ENCODE measurements at places on chromosomes 6 and 20.

- no peak for DNase-seq
Observed at GRCh38 chr6:24536466-24536865, 41.7 kb downstream of the ALDH5A1 start.

- peak; percentile 69 for DNase-seq
Observed at GRCh38 chr20:59518881-59519706, 85.2 kb upstream of the PHACTR3 start.

DNA sequence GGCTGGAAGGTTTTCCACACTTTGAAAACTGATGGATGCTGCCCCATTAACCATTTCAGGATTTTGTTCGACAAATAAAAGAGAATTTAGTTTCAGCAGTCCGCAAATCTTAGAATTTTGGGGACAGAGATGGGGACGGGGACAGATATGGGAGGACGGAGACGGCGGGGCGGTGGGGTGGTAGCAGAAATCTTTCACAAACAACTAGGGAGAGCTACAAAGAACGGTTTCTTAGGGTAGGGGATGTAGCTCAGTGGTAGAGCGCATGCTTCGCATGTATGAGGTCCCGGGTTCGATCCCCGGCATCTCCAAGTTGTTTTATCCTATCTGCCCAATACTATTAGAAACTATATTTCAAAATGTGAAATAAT lies 15.1 kb downstream of the HMGN4 start:
- DNase-seq = no peak

GRCh38 chr20:47544852-47545251 lies 43.2 kb downstream of the NCOA3 start:
- no peak for DNase-seq

DNA sequence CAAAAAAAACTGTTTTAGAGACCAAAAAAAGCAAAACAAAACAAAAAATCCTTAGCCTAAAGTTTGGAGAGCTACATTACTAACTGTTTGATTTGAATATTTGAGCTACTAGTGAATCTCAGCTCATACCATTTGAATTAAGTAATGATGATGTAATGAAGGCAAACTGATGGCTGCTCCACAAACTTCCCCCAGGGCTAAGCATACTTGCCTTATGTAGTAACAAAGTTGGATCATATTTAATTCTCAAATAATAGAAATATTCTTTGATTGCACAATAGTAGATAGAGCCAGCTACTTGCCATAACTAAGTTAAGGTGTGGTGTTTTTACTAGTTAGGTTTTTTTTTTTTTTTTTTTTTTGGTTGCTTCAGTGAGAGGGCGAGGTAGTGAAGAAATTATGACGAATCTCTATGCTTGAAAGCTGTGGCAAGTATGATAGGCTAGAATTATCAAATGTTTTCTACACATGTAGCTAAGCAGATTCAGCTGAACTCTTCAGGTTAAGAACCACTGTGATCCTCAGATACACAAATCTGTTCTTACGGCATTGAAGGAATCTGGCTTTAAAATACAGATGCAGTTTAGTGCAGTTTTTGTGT lies 2.9 kb downstream of the RAB32 start:
- DNase-seq = no peak

GRCh38 chr20:5078399-5078958 lies 41.3 kb downstream of the PCNA start:
- DNase-seq = no peak

- peak; percentile 45 for DNase-seq
Observed at GRCh38 chr20:64053841-64054661, 4.6 kb upstream of the SOX18 start.

GRCh38 chr6:39887692-39888450 lies 46.4 kb downstream of the MOCS1 start:
- DNase-seq = no peak

DNA sequence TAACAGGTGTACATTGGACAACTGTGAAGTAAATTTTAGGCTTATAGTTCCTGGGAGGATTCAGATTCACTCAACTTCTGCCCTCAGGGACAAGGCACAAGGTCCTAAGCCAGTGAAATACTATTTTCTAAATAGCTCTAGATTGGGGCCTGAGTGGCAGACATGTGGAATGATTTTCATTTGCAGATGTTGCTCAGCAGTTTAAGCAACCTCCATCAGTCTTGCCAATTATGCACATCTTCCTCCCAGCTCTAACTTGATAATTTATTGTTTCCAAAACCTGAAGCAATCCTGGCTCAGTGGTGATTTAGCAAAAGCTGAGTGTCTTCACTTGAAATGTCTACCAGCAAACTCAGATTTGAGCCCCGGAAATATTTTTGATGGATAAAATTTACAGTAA lies 116.2 kb downstream of the SCP2D1 start:
- DNase-seq = no peak

GRCh38 chr20:3392756-3393155 lies 14.7 kb downstream of the DNAAF9 start:
- DNase-seq = no peak

- DNase-seq = no peak
Observed at GRCh38 chr6:37556881-37557644, 57.4 kb upstream of the CCDC167 start.

GRCh38 chr6:1317302-1317815 lies 5.5 kb downstream of the FOXQ1 start:
- no peak for DNase-seq

- no peak for DNase-seq
Observed at GRCh38 chr6:126180585-126180984, 159.3 kb upstream of the CENPW start.

DNA sequence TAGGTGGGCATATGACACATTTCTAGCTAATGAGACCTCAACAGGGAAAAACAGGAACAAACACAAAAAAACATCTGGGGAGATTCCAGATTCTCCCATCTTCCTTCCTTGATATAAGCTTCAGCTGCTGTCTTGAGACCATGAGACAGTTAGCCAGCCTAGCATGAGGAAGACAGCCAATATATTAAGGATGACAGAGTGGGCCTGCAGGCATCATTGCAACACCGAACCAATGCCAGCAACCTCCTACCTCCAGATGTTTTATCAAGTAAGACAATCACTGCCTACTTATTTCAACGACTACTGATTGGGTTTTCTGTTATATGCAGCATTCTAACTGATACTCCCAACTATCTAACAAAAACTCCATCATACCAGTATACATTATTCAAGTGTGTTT lies 119.0 kb downstream of the ISM1 start:
- no peak for DNase-seq

GRCh38 chr6:87869064-87869905 lies 167.3 kb upstream of the AKIRIN2 start:
- no peak for DNase-seq

DNA sequence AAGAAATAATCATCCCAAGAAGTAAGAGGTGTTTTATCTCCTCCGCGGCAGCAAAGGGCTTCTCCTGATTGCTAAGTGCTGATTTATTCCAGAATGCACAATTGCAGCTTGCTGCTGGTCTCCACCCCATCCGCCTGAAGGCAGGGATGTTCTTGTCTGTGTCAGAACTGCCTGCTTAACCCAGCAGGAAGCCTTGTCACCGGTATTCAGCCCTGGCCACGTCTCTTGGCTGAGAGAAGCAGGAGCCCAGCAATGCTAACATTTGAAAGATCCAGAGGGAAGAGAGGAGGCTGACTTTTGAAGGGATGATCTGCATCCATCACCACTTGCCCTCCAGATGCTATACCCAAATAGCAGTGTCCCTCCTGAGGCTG lies 4.2 kb downstream of the SCML4 start:
- peak; percentile 33 for DNase-seq

- DNase-seq = no peak
Observed at GRCh38 chr6:72064399-72064975, 178.1 kb downstream of the RIMS1 start.

- DNase-seq = no peak
Observed at GRCh38 chr6:52635049-52635577, 35.8 kb upstream of the TMEM14A start.

GRCh38 chr6:112287577-112288225 lies 33.3 kb upstream of the LAMA4 start:
- no peak for DNase-seq

- DNase-seq = no peak
Observed at GRCh38 chr6:168159506-168159905, 80.5 kb upstream of the FRMD1 start.

GRCh38 chr6:117389227-117390057 lies 36.3 kb downstream of the ROS1 start:
- no peak for DNase-seq

DNA sequence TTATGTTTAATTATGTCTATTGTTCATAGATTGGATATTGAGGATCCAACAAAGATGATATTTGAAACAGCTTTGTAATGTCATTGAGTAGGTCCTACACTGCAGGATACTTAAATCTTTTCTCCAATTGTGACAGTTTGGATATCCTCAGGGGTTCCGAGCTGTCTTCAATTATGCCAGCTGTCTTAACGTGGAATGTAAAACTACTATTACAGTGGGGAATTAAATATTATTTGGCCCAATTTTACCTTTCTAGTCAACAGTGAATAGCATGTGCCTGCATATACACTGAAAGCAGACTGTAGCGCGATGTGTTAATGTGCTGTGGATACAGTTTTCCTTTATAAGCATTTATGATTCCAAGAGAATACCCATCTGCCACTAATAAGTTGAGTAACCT lies 156.9 kb downstream of the GRIK2 start:
- DNase-seq = no peak

- no peak for DNase-seq
Observed at GRCh38 chr6:84508981-84509380, 255.4 kb downstream of the TBX18 start.

DNA sequence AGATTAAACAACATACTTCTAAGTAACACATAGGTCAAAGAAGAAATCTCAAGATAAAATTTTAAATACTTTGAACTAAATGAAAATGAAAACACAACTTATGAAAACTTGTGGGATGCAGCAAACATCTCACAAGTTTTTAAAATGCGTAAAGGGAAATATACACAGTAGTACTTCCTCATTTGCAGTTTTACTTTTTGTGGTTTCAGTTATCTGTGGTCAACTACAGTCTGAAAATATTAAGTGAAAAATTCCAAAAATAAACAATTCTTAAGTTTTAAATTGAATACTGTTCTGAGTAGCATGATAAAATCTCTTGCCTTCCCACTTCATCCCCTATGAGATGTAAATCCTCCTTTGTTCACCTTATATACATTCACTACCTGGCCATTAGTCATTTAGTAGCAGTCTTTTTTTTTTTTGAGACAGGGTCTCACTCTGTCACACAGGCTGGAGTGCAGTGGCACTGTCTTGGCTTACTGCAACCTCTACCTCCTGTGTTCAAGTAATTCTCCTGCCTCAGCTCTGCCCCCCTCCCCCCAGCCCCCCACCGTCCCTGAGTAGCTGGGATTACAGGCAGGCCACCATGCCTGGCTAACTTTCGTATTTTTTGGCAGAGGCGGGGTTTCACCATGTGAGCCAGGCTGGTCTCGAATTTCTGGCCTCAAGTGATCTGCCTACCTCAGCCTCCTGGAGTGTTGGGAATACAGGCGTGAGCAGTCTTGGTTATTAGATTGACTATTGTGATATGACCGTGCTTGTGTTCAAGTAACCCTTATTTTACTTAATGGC lies 154.6 kb upstream of the AHI1 start:
- no peak for DNase-seq

DNA sequence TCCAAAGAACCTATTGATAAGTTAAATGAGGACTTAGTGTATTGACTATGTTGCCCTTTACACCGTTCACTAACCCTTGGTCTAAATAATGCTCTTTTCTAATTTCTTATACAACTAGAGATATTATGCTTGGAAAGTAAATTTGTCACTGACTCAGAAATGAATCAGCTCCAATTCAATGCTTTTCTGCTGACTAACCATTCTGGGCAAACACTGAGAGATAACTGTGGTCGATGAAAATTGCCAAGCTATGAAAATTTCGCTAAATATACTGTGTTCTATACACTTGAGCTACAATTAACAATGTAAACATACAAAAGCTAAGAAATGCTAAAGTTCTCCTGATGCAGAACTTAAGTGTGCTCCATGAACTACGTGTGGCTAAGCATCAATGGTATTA lies 23.1 kb upstream of the FBXO9 start:
- DNase-seq = no peak

DNA sequence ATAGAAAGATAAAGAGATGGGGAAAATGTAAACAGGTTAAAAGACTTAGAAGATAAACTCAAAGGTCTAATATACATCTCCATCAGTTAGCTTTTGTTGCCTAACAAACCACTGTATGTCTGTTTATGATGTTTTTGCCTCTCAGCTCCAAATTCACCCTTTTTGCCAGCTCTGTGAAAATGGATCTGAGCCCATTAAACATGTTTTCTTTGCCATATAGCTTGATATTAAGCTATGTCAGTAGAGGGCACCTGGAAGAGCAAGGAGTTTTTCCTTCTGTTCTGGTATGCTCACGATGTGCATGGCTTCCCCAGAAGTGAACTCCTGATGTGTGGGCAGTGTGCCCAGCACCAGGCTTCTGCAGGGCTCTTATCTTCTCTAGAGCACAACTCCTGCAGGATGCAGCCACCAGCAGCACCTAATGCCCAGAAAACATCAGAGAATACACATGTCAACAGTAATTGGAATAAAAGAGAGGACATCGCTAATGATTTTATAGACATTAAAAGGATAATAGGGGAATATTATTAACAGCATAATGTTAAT lies 14.6 kb upstream of the SNX9 start:
- DNase-seq = no peak

GRCh38 chr6:13586603-13587542 lies 12.5 kb downstream of the SIRT5 start:
- DNase-seq = no peak

DNA sequence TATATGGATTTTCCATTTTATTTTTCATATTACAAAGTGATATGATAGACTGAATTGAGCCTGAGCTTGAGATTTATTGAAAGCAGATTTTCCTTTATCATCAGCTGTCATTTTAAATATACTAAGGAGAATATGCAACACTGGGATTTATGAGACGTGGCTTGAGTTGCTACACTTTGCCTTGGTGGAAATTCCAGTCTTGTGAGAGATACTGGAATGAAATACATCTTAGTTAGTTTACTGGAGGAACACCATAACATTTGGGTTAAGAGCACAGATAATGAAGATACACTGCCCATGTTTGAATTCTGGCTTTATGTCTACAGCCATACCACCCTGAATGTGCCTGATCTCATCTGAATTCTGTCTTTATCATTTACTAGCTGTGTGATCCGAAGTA lies 86.5 kb upstream of the IFNGR1 start:
- no peak for DNase-seq

DNA sequence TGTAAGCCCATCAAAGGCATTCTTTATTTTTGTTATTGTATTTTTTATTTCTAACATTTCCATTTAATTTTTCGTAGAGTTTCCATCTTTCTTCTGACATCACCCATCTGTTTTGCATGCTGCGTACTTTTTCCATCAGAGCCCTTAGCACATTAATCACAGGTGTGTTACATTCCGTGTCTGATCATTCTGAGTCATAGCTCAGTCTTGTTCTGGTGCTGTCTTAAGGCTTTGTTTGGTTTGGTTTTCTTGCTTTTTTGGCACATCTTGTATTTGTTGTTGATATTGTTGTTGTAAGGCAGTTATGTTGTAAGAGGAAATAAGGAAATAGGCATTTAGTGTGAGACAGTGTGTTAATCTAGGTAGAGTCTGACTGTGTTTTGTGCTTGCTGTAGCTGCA lies 214.6 kb upstream of the CDH4 start:
- no peak for DNase-seq

GRCh38 chr20:37240337-37241067 lies 21.1 kb downstream of the GHRH start:
- no peak for DNase-seq

- DNase-seq = no peak
Observed at GRCh38 chr6:161545741-161546140, 271.9 kb upstream of the AGPAT4 start.

- no peak for DNase-seq
Observed at GRCh38 chr6:148620579-148621298, 126.1 kb upstream of the UST start.

GRCh38 chr20:59452856-59453255 lies 151.5 kb upstream of the PHACTR3 start:
- no peak for DNase-seq
